ENCODE measurements at places on chromosomes 2 and 18.

GRCh38 chr2:123636232-123636631 lies 388.9 kb upstream of the CNTNAP5 start:
- DNase-seq: no peak

DNA sequence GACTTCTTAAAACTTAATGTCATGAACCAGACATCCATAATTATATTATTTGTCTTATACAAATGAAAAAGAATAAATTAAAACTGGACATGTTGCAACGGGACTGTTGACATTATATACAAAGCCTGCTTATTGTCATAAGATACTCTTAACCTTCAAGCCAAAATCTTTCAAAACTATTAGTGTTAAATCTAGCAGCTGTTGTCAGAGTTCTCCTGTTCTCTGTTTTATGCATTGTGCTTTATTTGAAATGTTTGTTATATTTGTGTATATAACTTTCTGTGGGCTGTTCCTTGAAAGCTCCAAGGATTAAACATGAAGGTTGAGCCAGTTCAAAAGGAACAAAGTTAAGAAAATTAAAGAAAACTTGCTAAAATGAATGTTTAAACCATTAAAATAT lies 335.5 kb upstream of the NT5C1B start:
- no peak for DNase-seq

DNA sequence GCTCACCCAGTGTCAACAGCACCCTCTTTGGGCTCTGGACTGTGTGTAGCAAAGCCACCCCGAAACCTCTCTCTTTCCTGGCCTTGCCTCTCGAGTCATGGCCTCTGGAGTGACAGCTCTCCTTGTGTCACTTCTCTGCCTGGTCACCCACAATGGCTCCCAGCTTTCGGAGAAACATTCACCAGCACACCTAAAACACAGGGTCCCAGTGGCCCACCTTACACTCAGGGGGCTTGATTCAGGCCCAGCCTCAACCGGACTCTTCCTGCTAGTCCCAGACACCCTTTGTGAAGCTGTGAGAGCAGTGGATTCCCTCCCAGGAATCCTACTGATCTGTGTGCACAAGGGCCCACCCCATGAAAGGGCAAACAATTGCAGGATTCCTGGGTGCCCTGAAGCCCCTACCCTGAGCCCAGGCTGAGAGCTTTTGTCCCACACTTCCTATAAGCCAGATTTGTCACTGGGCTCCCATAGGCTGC lies 137.2 kb upstream of the HAAO start:
- DNase-seq: no peak

DNA sequence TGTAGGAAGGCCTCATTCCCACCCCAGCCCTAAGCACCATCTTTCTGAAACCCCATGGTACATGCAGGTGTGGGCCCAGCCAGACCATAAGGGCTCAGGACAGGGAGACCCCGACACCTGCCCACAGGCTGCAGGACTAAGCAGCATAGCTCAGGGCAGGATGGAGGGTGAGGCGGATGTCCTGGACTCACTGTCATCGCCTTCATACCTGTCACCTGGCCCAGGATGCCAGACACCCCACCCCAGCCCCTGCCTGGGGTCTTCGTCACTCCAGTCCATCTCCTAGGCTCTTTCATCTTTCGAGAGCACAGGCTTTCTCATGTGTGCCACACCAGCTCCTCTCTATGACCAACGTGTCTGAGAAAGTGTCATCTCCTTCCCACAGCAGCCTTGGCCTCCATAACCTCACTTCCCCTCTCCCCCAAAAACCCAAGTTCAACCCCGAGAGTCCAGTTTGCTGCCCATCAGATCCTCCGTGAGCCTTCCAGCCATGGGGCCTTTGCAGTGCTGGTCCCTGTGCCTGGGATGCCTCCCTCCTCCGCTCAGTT lies 71.5 kb downstream of the EMX1 start:
- DNase-seq: no peak

DNA sequence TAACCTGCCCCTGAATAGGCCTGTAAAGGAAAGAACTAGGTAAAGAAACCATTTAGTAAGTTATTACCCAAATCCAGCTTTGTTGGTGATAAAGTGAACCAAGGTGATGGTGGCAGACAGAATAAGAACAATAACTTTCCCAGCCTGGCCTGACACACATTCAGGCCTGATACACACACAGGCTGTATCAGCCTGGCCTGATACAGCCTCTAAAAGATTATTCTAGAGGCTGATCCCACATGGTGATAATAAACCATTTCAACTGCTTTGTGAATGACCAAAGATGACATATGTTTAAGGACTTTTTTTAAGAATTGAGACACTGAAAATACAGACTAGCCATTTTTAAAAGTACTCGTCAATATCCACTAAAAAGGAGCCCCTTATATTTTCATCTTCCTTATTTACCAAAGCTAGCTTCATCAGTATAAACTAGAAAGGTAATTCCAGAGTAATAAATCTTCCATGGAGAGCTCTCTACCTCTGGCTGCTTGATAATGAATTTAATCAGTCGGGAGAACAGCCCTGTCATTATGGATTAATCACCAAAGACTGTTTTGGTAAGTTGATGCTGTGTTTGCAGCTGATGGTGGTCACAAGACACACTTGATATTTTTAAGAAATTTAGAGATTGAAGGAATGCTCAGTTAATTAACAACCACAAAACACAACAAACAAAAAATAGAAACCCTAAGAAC lies 77.2 kb downstream of the SLC8A1 start:
- no peak for DNase-seq

GRCh38 chr2:141015341-141016047 lies 1115.3 kb downstream of the LRP1B start:
- DNase-seq: no peak

- DNase-seq: peak; percentile 49
Observed at GRCh38 chr18:33839452-33840211, 261.6 kb downstream of the ASXL3 start.

DNA sequence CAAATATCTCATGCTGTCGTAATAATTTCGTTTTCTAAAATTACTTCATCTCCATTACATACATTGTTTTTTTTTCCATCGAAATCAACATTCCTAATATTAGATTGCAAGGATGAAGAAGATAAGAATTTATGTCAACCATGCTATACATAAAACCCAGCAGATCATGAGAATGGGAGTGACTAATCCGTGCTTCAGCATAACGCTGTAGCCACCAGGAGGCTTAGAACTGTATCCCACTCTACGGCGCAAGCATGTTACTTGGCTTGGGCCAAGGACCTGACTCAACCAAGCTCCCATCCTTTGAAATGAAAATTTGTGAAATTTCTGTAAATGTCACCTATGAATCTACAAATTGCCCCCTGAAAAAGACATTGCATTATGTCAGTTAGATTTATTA lies 392.5 kb downstream of the FIGN start:
- no peak for DNase-seq

Data from suppressor macrophage treated with lipopolysaccharide for 1 hour (primary cell).